ENCODE measurements at places on chromosomes 2 and 18. TPM values are rescaled to one million over a fixed set of nuclear protein-coding genes. Genes with fewer than 3 reads are reported as not detected.

The MERTK gene
- 10.3 TPM for total RNA-seq

The CFAP65 gene
- total RNA-seq, result not detected

The OR6B2 gene
- total RNA-seq, result not detected

The NYAP2 gene
- total RNA-seq, result not detected

The MYO5B gene
- 11.2 TPM for total RNA-seq

The ATP6V1B1 gene
- total RNA-seq, result not detected

The MSGN1 gene
- total RNA-seq, result not detected

The DDX18 gene
- 39.1 TPM for total RNA-seq

The MYO3B gene
- total RNA-seq, result not detected

The MRPL53 gene
- total RNA-seq, result 12.7 TPM

The MAIP1 gene
- total RNA-seq, result 27.1 TPM

The AQP4 gene
- total RNA-seq, result not detected

The GATA6 gene
- total RNA-seq, result 18.1 TPM

The CROCC2 gene
- total RNA-seq, result not detected

The LIPG gene
- total RNA-seq, result 123 TPM

The LOXHD1 gene
- not detected for total RNA-seq

The GKN2 gene
- not detected for total RNA-seq

The CNDP1 gene
- not detected for total RNA-seq

The ACADL gene
- total RNA-seq, result 0.05 TPM

The ANKRD30B gene
- total RNA-seq, result 0.70 TPM

Measured in glomerular endothelial cell (primary cell).